ENCODE measurements at places on chromosomes 3 and 15. TPM values are rescaled to one million over a fixed set of nuclear protein-coding genes. Genes with fewer than 3 reads are reported as not detected.

GPR176 gene
- total RNA-seq = 5.6 TPM

DNA sequence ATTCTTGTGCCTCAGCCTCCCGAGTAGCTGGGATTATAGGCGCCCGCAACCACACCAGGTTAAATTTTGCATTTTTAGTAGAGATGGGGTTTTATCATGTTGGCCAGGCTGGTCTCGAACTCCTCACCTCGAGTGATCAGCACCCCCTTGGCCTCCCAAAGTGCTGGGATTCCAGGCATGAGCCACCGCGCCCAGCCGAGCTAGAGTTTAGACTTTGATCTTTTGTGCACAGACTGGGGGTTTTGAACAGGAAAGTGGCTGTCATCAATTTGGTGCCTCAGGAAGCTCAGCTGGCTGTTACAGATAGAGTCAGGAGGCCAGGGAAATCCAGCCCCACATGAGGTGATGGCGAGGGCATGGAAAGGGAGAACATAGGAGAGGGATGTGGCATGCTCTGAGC is 19.3 kb upstream of the IREB2 start:
- no peak for DNase-seq

GRCh38 chr3:43038010-43038409 is 58.9 kb downstream of the GASK1A start:
- DNase-seq = no peak

- peak; percentile 51 for DNase-seq
Measured at GRCh38 chr15:32718821-32719716, 1.3 kb downstream of the GREM1 start.

DNA sequence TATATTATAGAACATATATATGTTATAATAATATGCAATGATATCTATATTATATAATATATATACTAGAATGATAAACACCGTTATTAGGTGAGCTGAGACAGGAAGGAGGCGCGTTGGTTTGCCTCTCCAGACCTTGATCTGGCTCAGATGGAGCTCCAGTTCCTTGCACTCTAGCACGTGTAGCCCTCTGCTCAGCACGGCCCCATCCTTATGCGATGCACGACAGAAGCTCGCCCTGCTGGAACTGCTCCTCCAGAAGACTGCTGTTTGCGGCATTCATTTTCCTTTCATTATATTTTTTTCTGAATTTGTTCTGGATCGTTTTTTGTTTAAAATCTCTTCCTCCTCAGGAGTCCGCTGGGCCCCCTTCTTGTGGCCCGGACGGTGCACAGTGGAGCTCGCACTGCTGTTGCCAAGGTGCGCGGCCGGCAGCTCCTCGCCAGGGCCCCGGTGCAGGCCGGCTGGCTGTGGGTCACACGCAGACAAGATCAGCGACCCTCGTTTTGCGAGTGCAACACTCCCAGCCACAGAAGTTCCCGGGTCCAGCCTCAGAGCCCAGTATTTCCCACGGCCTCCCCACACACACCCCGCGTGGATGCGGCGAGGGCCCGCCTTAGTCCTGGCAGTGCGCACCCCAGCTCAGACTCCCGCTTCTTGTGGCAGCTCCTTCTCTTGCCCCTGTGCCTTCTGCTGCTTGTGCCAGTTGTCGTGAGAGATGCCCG is 112.2 kb downstream of the CHL1 start:
- no peak for DNase-seq

GRCh38 chr3:43549626-43550290 is 72.1 kb downstream of the ANO10 start:
- DNase-seq = no peak

DNA sequence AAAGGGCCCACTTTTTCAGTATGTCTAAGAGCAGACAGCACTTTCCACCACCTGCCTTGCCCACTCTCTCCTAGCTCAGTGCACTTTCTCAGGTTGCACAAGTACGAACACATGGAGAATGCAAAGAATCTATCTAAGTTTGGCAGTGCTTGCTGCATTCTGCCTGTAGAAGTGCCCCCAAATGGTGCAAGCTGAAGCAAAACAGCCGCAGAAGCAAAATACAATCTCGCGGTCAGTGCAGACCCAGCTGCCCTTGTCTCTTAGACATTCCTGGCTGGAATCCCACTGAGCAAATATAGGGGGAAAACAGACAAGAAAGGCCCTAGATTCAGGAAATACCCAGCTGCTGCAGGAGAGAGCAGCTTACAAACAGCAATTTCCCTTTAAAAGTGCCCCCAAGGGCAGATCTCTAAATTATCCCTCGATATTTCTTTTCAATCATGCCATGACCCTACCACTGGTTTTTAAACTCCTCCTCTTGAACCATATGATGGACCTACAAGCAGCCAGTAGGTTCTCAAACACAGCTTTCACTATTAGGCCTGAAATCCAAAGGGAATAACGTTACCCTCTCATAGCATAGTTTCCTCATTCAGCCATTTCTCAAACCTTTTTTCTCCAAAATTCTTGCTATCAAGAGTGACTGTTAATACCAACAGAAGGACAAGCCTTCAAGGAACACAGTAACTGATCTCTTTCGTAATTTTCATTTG is 67.0 kb downstream of the TNIK start:
- peak; percentile 88 for DNase-seq

DNA sequence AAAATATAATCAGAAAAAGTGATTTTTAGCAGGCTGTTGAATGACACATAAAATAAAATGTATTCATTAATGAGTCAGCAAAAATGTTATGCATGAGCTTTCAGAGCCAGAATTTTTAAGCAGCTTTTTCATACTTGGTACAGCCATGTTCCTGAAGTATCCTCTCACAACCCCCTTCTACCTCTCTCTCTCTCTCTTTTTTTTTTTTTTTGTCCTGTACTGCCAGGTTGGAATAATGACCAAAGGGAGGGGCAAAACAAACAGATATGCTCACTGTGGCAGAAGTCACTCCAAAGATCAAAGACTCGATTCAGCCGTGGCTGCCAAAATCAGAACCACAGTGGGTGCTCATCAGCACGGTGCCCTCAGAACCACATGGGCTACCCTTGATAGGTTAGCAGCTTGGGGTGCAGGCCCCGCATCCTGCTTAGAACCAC is 383.0 kb downstream of the ZBTB20 start:
- DNase-seq = no peak

SLC28A2 gene
- total RNA-seq = not detected

DNA sequence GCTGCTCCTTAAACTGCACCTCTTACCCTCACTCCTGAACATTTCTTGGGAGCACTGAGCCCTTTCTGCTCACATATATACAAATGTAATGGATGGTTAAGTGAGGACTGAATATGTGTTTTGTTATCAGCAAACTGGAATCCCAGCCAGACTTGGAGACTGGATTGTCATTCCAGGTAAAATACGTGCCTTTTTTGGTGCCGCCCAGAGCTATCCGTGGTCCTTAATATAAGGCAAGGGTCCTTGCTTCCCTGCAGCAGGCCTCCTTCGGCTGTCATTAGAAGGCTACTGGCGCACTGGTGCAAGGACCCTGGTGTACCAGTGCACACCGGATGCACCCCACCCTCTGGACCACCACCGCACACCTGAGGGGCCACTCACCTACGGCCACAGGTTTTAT is 1.1 kb upstream of the GABRB3 start:
- DNase-seq = peak; percentile 55

- no peak for DNase-seq
Measured at GRCh38 chr3:105948101-105948500, 79.3 kb upstream of the CBLB start.

SLC2A2 gene
- not detected for total RNA-seq

- DNase-seq = no peak
Measured at GRCh38 chr3:107561980-107562379, 39.2 kb downstream of the BBX start.

CCRL2 gene
- 7.2 TPM for total RNA-seq

CHDH gene
- total RNA-seq = 36.1 TPM

- DNase-seq = no peak
Measured at GRCh38 chr3:102586485-102586884, 151.7 kb downstream of the ZPLD1 start.

DNA sequence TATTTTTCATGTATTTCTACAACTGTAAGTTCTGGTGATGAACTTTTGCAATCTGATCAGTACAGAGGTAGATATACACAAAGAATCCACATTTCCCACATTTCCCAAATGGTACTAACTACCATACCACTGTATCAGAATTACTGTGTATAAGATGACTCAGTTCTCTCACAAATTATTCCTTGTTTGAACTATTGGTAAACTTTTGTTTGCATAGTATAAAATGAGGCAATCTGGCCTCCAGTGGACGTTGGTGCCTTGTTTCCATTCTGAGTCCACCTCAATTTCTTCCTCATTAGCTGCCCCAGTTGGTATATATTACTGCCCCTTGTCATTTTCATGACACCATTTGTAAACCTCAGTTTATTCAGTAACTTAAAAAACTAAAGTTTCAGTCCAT is 38.5 kb downstream of the SPTSSB start:
- DNase-seq = no peak

DNA sequence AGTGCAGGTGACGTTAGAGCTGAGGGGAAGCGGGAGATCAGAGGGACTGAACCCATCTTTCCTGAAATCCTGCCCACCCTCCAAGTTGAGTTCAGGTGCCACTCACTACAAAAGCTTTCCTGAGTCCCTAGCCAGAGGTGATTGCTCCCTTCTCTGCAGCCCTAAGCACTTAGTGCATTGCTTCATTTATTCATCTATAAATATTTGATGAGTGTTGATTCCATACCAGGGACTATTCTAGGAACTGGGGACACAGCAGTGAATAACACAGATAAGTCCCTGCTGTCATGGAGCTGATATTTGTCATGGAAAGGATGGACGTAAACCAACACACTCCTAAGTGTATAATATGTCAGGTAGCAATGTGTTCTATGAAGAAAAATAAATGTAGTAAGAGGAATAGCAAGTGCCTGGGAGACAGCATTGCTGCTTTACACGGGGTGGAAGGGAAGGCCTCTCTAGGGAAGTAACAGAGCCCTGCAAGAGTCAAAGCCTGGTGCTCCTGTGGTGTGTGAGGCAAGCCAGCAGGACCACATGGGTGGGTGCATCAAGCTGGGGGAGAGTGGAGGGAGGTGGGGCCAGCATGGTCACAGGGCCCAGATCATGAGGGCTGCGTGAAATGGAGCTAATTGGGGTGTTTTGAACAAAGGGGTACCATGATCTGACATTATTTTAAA is 18.6 kb downstream of the ALPK3 start:
- DNase-seq = no peak

SLC9C1 gene
- not detected for total RNA-seq

SERPINI2 gene
- not detected for total RNA-seq

C3orf62 gene
- total RNA-seq = 2.9 TPM

DNA sequence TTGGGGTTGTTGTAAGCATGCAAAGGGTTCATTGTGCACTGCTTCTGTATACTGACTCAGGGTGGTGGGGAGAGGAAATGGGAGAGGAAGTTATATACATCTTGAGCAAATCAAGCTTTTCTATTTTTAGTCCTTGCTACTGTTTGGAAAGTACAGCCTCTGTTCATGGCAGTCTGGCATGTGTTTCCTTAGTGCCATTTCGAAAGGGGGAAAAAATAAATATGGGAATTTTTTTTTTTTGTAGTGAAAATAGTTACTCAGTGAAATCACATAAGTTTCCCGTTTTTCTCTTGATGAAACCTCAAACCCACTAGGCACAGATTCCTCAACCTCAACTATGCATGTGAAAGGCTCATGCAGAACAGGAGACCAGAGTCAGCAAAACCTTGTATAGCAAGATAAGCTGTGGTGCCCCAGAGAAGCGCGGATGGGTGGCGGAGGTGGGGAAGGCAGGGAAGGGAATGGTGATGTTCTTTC is 353.3 kb downstream of the LPP start:
- DNase-seq = peak; percentile 25

GRCh38 chr3:10242182-10243065 is 5.8 kb upstream of the TATDN2 start:
- peak; percentile 82 for DNase-seq

Measured in cardiac muscle cell (in vitro differentiated cells and primary cell).